Progenitor cell of endocrine pancreas (in vitro differentiated cells): ENCODE measurements at places on chromosomes 5 and 9.

- DNase-seq: no peak
These were observed 45.2 kb downstream of the ANKDD1B start for GRCh38 chr5:75656311-75657003.

- DNase-seq: no peak
These were observed 15.1 kb upstream of the LURAP1L start for GRCh38 chr9:12759761-12760160.

DNA sequence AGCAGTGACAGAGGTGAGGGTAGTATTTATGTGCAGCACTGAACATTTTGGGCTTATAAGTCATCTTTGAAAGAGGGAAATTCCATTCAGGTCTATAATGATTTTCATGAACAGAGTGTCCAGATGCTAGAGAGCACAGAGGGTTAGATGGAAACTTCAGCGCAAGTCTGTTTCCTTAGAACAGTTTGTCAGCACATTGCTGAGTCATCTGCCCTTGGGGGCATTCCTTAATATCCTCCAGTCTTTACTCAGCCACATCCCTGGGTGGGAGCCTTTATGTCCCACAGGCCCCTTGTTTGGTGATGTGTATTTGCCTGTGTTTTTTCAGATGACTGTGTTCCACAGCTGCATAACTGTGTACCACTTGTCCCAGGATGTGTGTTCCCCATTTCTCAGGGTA is 138.5 kb upstream of the S1PR3 start:
- no peak for DNase-seq

DNA sequence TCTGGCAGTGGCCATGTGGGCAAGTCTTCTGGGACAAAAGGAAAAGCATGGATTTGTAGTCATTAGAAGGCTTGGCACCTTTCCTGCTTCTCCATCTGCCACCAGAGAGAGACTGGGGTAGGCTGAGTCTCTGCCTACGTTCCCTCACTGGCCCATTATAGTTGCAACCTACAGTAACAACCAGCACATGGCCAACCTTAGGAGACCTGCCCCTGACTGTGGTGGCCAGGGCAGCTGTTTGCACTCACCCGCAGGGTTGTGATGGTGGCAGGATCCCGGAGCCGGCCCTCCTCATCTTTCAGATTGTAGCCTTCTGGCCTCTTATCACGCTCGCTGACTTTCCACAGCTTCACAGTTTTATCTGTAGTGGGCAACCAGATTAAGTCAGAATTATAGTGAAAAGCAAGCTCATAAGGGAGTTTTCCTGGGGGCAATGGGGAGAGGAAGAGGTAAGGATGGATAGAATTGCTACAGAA is 174.9 kb upstream of the GPR151 start:
- DNase-seq: no peak

DNA sequence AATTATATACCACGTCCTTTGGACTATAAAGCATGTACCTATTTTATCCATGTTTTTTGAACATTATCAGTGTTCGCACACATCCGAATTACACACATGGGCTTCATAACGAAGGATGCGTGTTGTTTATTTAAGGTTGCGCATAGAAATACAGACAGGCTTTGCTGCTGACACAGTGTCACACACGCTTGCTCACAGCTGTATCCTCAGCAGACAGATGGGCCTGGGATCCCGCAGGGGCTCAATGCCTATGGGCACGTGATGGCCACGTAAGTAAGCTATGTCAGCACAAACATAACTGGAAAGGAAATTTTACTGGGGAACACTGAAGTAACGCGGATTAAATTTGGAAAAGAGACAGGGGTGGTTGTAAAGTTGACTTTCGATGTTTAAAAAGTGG is 76.6 kb downstream of the OTULIN start:
- no peak for DNase-seq

DNA sequence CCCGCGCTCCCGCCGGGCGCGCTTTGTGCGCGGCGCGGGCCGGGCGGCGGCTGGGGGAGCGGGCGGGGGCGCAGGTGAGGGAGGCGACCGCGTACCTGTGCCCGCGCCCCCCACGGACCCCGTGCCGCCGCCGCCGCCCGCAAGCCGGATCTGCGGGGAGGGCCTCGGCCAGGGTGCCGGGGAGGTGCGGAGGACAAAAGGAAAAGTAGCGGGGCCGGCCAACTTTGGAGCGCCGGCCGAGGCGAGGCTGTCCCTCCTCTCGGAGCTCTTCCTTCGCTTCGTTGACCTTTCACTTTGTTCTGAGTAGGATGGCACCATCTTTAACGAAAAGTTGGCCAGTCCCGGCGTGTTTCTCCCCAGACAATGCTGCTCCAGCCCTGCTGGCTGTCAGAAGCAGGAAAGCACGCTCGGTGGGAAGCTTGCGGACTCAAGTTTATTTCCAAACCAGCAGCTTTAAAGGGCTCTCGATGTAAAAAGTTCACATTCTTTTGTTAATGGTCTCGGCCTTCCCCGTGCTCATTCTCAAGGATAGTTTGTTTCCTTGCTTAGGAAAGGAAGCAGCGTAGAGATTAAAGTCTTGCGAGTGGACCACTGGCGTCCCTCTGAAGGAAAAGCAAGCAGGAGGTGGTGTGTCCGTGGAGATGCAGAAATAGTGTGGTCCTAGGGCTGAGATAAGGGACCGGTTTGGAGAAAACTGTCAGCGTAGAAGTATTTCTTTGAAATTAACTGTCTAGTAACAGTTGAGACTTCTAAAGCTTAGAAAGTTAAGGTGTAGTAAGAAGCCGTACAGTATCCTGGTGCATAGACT is 639 bp downstream of the EHMT1 start:
- DNase-seq: peak; percentile 37

GRCh38 chr9:111481885-111482636 is 2.1 kb downstream of the ECPAS start:
- no peak for DNase-seq

DNA sequence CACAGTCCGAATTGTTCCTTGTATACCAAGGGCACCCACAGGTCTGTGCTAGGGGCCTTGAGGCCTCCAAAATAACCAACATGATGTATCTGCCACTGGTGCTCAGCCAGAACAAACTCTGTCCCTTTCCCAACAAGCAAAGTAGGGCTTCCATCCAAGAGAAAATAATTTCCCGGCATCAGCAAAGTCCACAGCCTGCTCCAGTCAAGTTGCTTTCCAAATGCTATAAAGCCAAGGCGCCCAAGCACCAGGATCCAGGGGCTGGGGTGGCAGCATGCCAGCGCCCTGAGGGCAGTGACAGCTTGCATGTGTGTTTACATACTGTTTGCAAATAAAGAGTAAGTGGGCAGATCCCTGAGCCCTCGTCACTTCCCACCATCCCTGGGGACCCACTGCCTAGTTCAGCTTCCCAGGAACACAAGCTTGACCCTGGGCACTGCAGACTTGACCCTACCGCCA is 155.9 kb downstream of the ERCC6L2 start:
- no peak for DNase-seq

DNA sequence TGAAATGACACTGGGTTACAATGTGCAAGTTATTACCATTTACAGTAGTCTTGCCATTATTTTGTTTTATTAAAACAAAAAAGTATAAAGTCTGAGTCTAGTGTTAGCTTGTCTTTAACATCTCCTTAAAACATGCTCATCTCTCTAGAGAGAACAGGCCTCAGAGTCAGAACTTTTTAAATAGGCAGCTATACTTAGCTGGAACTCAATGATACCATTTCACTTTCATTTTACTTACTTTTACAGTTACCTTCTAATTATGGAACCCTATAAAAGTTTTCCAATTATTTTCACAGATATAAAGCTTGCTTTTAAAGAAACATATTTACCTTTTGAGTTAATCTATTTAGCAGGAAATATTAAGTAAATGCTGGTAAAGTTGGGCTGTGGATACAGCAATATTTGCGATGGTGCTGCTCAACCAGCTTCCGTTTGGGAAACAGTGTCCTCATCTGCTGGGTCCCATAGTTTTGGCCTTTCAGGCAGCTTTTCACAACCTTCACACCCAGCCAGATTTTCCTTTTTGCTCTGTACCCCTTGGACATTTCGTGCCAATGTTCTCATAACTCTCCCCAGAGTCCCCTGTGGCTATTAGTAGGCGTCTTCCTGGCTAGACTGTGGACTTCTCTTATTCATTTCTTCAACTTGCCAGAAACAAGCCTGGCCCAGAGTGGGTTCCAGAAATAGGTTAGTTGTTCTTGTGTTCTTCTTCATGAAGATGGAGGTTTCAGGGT is 36.3 kb upstream of the UBTD2 start:
- no peak for DNase-seq

DNA sequence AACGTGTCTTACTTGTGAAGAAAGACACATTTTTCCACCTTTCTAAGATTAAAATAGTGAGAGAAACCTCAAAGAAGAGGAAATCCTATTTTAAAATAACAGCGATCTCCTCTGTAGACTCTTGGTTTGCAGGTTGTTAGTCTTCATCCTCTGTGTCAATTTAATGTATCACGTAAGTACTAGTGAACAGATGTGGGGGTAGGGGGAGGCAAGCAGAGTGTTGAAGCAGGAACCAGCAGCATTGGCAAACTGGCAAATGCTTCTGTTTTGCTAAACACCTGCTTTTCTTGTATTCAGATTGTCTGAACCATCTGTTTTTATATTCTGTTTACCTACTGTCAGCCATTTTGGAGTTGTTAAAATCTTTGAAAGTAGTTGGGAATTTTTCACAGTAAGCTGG is 159.3 kb upstream of the TLX3 start:
- no peak for DNase-seq

DNA sequence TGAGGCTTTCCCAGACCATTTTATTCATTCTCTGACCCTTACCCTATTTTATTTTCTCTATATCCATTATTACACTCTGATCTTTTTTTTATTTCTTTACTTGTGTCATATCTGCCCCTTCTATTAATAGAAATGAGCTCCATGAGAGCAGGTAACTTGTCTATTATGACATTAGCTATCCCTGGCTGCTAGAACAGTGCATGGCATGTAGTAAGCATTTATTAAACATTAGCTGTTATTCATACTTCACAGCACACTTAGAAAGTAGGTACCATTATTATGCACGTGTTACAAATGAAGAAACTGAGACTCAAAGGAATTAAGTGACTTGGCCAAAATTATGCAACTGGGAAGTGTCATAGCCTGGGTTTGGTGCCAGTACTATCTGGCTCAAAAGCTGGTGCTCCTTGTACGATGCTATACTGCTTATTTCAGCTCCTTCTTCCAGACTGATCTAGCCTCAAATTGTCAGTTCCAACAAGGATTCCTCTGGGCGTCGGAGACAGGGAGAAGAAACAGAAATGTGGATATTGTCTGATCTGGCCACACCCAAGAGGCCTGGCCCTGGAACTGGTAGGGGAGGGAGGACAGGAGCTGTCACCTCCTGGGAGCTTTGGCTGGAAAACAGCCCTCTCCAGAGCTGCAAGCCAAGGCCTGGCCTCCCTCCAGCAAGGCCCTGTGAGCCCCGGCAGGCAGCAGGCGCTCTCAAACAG is 10.8 kb upstream of the NIPAL4 start:
- no peak for DNase-seq

DNA sequence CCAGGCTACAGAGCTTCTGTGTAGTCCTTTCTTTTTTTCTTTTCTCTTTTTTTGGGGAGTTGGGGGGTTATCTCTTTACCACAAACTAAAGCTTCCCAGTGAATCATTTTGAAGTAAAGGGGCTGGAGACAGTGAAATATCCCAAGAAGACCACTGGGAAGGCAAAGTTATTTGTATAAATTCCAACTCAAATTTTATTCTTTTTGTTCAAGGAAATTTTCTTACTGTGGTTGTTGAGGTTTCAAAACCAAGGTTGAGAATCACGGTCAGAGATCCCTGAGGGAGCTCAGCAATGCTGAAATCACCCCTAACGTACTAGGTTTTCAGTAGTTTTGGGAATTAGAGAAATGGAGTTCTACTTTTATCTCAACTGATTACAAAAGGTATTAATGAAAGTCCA is 175.7 kb downstream of the ARHGEF28 start:
- DNase-seq: no peak

GRCh38 chr9:137333016-137333671 is 31.1 kb upstream of the NRARP start:
- DNase-seq: no peak

DNA sequence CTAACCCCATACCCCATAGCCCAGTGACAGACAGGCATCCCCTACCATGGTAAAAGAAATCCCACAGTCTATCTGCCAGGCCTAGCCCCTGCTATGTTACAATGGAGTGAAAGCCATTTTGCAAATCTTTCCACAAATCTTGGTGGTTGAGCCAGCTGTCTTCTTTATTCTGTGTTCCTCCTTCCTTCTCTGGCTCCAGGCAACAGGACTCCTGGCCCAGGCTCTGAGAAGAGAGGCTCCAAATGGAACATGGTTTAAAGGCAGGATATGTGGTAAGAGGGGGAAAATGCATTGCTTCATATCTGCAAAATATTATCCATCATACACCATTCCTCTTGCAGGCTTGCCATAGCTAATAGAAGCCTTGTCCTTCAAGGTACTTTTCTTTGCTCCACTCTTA is 25.2 kb downstream of the FGF1 start:
- DNase-seq: no peak

- DNase-seq: no peak
These were observed 88.9 kb upstream of the TYRP1 start for GRCh38 chr9:12604164-12604821.

GRCh38 chr5:43065948-43066798 is 26.1 kb upstream of the ANXA2R start:
- peak; percentile 43 for DNase-seq

DNA sequence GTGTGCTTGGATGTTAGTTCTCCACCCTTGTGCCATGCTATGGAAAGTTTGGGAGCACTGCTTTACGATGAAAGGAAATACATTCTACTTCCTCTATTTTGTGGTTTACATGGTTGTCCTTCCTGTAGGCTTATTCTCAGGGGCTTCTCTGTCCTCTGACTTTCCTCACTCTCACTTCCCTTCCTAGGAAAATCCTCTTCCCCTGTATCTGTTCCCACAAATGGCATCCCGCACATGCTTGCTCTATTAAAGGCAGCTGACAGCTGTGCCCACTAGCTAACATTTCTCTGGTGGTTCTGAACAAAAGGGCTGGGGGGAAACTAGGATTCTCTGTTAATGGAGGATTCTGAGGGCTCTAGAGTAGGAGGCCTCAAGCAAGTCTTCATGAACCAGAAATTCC is 52.4 kb downstream of the FAM170A start:
- no peak for DNase-seq

GRCh38 chr5:10699987-10700386 is 61.0 kb downstream of the DAP start:
- no peak for DNase-seq

GRCh38 chr5:132263548-132264261 is 6.2 kb downstream of the PDLIM4 start:
- no peak for DNase-seq

- no peak for DNase-seq
These were observed 5.1 kb upstream of the ELAVL2 start for GRCh38 chr9:23830929-23831730.

GRCh38 chr5:27810458-27810857 is 772.1 kb upstream of the CDH9 start:
- DNase-seq: no peak

GRCh38 chr5:125014202-125014601 is 267.8 kb upstream of the ZNF608 start:
- no peak for DNase-seq

GRCh38 chr5:95956021-95956899 is 5.4 kb downstream of the ELL2 start:
- DNase-seq: no peak

DNA sequence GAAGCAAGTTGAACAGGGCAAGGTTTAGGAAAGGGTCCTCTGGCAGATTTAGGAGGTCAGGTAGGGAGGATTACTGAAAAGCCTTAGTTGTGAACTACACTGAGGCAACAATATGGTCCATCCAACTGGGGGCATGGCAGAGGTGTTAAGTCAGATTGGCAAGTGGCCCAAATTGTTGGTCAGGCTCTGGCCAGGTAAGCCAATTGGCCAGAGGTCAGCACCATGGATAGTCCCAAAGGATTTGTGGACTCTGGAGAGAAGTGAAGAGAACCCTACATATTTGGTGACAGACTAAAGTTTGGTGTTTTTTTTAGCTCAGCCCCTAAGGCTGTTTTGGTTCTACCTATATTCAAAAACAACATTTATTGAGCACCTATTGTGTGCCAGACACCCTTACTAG is 39.1 kb upstream of the RASGRF2 start:
- DNase-seq: no peak
